Calu3 (cell line): ENCODE measurements at places on chromosomes 1 and 21. TPM values are rescaled to one million over a fixed set of nuclear protein-coding genes. Genes with fewer than 3 reads are reported as not detected.
A peak's percentile ranks its signal among the peaks of the same experiment; 100 is the strongest.

GRCh38 chr1:77539519-77540142 is 142.8 kb downstream of the ZZZ3 start:
- no peak for DNase-seq

DNA sequence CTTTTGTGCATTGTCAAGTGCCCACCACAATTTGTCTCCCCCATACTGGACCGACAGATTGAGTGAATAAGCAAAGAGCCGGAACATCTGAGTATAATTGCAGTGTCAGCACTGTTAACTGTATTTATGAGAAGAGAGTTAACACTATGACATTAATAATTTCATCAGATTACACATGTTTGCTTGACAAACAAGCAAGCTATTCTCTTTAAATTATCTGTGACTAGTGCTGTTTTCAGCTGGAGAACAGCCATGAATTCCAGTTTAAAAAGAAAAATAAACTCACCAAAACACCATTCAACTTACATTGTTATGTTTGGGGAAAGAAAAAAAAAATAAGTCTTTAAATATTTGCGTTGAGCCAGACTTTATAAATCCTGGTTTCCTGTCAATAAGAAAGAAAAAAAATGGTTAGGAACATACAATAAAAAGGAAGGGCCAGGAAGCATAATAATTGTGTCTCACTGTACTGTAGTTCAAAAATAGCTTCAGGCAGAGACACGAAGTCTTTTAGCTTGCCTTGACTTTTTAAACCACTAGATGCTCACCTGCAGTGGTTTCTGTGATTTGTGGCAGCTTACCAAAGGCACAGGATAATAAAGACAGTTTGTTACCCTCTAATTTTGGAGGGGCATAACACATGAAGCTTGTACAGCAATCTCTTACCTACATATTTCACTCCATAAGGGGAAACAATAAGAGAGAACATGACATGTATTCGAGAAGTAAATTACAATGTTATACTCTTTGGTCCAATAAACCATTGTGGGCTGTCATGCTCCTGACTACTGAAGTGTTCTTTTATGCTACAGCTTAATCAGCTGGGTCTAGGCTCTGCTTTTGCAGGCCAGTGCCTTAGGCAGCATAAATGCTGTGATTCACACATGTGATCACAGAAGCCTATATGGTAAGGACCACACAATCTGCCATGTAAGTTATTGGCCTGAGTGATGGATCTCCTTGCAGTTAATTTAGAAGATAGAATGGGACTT is 302.0 kb upstream of the ADGRL2 start:
- no peak for DNase-seq

- DNase-seq, result no peak
Measured at GRCh38 chr1:168567568-168567967, 8.8 kb upstream of the XCL1 start.

- no peak for DNase-seq
Measured at GRCh38 chr21:20662514-20662913, 335.7 kb upstream of the NCAM2 start.

DNA sequence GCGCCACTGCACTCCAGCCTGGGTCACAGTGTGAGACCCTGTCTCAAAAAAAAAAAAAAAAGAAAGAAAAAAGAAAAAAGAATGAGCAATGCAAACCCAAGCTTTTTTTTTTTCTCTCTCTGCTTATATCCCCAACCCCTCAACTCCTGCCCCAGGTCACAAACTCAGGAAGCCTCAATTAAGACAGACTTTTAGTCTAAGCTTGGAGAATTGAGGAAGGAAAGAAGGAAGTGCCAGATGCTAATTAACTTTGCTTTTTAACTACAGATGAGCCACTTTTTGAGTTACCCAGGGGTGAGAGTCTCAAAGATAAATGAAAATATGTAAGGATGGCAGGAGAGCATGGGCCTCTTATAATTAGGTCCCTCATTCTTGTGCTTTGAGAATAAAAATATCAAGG is 33.3 kb downstream of the PIK3CD start:
- no peak for DNase-seq

GRCh38 chr21:29376556-29376955 is 77.8 kb downstream of the BACH1 start:
- DNase-seq, result peak; percentile 32

DNA sequence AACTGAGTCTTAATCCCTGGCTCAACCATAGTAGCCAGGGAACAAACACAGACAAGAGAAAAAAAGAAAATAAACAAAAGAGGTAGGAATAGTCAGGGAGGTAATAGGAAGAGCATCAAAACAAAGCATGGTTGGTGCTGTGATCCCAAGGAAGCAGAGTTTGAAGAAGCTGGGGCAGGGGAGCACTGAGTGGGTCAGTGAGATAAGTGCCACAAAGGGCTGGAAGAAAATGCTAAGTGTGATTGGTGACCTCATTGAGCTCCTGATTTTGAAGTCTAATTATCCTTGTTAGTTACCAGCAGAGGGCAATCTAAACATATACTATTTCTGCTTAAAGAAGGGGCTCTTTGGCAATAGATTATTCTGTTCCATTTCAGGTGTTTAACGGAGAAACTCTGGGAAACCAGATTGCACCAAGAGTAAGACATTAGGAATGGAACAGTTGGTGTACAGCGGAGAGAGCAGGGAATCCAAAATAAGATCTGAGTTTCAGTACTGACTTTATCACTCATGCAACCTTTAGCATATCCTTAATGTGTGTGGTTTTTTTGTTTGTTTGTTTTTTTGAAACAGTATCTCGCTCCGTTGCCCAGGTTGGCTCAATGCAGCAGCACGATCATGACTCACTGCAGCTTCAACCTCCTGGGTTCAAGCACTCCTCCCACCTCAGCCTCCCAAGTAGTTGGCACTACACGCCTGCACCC is 30.7 kb upstream of the KIAA1614 start:
- no peak for DNase-seq

- no peak for DNase-seq
Measured at GRCh38 chr1:77950873-77951272, 28.0 kb downstream of the FUBP1 start.

DNA sequence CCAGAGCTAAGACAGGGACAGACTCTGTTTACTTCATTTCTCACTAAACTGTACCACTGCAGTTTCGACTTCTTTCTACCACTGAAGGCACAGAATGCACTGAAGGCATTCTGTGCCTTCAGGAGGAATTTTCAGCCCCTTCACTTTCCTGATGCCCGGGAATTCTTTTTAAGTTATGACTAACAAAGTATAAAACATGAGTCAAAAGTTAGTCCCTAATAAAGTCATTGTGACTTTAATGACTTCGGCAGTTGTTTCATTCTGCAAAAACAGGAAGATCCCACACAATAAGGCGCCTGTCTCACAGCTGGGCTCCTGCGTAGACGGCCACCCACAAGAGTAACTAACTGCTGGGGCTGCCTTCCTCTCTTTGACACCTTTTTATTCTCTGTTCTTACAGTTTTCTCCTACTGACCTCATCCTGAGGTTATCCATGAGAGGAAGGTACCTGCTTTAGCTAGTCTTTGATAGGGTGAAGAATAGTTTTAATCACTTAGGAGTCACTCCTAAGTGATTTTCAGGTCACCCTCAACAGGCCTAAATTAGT is 183.9 kb upstream of the SGIP1 start:
- no peak for DNase-seq

SH2D1B gene
- not detected in 2 replicates for total RNA-seq

RGSL1 gene
- total RNA-seq, result not detected in 2 replicates

ZNF593OS gene
- not detected in 2 replicates for total RNA-seq

SPATA17 gene
- 2.6 and 3.0 TPM in 2 replicates for total RNA-seq

DCST1 gene
- total RNA-seq, result 0.17 TPM in 1 of 2 replicates, not detected in the other
